ENCODE measurements at places on chromosomes 12 and 14.

- no peak for DNase-seq
Observed at GRCh38 chr12:130137040-130138018, 24.9 kb upstream of the FZD10 start.

DNA sequence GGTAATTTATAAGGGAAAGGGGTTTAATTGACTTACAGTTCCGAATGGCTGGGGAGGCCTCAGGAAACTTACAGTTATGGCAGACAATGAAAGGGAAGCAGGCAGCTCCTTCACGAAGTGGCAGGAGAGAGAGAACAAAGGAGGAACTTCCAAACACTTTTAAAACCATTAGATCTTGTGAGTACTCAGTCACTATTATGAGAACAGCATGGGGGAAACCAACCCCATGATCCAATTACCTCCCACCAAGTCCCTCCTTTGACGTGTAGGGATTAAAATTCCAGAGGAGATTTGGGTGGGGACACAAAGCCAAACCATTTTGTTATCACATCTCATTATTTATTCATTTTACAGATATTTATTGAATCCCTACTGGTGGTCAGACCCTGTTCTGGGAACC lies 822.8 kb downstream of the GALC start:
- no peak for DNase-seq

- peak; percentile 83 for DNase-seq
Observed at GRCh38 chr12:7108003-7108795, 815 bp downstream of the C1RL start.

GRCh38 chr14:91402771-91403600 lies 14.6 kb downstream of the CCDC88C start:
- DNase-seq, result no peak

DNA sequence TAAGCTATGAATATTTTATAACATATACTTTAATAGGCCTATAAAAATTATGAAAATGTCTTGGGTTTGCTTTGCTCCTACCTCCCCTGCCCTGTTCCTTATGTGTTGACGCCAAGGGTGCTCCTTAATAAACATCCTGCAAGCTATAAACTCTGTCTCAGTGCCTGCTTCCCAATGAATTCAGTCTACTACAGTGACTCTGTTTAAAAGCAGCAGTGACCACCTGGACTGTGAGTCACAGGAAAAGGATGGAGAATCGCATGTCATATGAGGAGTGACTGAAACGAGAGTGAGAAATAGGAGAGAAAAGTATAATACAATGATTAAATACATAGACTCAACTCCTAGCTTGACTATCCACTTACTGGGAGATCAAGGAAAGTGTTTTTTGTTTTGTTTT lies 41.1 kb upstream of the CFAP54 start:
- DNase-seq, result no peak

DNA sequence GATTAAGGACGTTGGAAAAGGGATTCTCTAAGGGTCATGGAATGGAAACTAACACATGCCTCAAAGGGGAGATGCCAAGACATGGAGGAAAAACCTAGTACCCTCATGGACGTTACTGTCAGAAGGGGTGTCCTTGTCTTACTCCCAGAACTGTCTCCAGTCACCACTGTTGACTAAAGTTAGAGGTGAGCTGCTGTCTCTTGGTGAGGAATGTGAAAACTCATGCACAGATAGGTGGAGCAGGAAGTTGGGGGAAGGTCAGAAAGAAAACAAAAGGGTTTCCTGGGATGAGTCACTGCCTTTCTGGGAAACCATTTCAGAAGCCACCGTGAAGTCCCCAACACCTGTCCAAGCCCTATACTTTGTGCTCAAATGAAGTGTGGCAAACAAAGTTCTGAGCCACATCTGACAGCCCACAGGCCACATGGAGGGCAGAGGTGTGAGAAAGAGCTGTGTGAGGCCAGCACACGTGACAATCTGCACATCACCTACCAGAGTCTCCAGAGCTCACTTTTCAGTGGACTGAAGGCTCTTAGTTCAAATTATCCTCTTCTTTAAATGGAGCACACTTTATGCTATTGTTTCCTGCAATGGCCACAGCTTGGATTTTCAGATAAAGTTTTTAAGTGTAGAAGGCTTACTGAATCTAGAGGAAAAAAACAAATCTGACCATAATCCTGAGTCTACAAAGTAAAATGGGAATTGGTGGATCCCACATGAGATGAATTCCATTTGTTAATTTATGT lies 92.9 kb upstream of the EGLN3 start:
- DNase-seq, result no peak

GRCh38 chr12:122969676-122970075 lies 3.4 kb upstream of the ABCB9 start:
- DNase-seq, result no peak

DNA sequence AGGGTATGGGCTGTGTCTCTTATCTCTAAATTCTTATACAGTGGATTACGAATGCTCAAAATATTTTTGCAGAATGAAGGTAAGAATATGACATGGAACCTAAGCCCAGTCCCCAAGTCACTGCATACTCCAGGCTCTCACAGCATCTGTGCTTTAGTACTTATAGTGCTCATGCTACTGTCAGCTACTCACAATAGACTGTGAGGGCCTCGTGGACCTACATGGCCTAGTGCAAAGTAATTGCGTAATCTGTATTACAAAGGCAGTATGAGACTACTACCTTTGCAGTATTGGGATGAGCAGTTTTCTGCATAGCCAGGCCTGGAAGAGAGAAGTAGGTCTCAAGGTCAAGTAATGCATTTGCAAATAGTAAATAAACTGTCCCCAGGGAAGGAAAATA lies 27.9 kb downstream of the VWF start:
- peak; percentile 1 for DNase-seq

DNA sequence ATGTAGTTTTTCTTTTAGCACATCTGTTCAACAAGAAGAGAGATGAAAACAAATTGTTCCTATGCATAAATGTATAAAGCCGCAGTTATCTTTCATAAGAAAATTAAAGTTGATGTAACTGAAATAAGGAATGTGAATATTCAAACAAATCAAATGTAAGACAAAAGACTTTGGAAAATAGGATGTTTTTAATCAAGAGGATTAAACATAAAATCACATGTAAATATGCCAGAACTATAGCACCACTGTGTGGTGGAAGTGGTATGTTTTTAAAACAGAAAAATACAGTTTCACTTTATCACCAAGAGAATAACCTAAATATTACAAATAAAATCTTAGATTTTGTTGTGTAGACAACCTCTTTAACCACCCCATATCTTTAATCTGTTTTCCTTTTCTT lies 40.4 kb downstream of the CAPS2 start:
- DNase-seq, result no peak

DNA sequence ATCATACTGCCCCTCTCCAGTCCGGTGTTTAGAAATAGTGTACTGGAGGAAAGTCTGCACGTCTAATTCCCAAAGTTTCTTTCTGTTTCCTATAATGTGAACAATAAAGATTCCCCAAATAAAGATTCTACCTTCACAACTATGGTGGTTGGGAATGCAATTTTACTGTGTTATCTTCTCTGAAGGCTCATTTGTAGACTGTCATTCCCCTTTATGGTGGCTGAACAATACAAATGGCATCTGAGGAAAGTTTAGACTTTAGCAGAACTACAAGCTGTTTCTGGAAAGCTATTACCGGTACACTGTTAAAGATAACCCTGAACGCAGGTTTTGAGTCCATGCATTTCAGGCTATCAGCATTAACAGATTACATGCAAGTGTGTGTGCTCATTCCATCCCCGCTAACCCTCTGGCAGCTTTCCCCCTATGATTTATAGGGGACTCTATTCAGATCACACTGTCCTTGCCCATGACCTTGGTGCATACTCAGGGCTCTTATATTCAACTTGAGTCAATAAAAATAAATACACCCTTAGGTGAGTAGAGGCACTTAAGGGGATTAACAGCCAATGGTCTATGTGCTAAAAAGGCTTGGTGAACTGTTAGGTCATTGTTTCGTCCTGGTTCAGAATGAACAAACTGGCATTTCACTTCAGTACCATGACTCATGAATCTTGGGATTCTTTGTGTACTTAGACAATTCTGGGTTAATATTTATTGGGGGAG lies 60.7 kb upstream of the PYGL start:
- no peak for DNase-seq

- DNase-seq, result no peak
Observed at GRCh38 chr12:30932881-30933280, 6.3 kb downstream of the TSPAN11 start.

- DNase-seq, result peak; percentile 85
Observed at GRCh38 chr12:6869049-6870021, 2.0 kb downstream of the TPI1 start.

GRCh38 chr14:68404652-68405183 lies 388.1 kb downstream of the ZFP36L1 start:
- no peak for DNase-seq

DNA sequence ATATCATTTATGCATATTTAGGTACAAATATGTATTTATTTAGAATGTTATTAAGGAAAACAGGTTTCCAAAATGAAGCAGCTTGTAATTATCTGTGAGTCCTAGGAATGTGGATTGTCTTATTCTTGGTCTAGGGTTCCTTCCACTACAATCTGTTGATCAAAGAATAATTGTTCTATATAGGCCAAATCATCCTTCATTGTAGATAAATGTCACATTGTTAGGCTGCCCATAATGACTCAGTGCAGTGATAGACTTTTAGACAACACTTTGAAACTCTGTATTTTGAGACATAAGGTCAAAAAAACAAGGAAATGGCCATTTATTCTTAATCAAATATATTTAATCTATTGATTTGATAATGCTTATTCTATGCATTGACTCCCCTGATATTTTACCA lies 283.0 kb downstream of the ACSS3 start:
- no peak for DNase-seq

GRCh38 chr12:127635838-127636237 lies 631.1 kb upstream of the TMEM132C start:
- DNase-seq, result no peak

DNA sequence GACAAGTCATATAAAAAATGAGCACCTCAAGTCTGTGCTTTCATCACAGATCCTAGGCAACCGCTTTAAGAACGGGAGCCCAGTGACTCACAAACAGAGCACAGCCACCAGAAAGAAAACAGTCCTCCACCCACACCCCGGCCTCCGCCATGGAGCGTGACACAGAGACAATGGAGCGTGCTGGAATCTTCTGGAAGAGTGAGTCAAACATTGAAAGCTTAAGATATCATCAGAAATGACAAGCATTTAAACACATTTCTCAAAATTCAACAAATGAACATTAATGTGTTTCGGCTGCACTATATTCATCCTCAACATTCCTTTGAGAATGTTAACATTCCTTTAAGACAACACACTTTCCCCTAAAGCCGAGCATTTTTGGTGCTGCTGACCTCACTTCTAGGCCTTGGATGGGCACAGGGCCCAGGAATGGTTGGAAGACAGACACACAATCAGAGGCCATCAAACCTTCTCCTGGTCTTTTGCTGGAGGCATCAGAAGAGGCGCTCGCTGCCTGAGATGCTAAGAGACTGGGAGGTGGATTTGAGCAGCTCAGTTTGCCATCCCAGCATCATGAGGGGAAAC lies 23.6 kb upstream of the TMEM132D start:
- no peak for DNase-seq

GRCh38 chr12:128205758-128206157 lies 61.2 kb upstream of the TMEM132C start:
- no peak for DNase-seq

DNA sequence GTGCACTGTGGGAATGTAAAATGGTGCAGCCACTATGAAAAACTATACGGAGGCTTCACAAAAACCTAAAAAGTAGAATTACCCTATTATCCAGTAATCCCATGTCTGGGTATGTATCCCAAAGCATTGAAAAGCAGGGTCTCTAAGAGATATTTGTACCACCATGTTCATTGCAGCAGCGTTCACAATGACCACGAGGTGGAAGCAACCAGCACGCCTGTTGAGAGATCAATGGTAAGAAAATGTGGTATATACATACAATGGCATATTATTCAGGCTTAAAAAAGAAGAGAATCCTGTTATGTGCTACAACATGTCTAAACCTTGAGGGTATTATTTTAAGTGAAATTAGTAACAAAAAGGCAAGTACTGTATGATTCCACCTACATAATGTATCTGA lies 910 bp upstream of the NOPCHAP1 start:
- no peak for DNase-seq

DNA sequence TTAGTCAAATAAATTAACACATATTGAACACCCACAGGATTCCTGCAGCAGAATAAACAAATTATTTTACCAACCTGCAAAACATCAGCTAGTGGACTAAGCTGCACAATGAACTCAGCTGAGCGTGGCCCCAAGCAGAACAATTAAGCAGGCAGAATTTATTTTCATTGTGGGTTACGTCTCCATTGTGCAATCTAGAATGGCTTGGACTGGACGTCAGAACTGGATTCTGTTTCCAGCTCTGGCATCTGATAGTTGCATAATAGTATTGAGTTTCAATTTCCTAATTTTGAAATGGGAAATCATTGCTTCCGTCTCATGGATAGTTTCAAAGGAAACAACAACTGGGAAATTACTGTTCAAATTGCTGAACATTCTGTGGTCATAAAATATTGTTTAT lies 35.5 kb upstream of the RERG start:
- DNase-seq, result no peak

DNA sequence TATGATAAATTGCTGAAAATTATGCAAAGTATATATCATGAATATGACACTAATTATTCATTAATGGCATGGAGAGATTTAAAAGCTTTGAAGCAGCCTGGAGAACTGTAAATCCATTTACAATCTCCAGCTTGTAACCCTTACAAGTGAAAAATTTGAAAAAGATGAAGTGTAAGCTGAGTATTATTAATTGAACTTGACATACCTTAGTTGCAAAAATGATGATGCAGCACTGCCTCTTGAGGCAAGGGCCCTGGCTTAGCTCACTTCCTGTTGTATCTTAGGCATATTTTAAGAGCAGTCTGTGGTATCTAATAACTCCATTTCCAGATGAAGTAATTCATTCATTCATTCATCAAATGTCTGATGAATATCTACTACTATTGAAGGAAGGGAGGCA lies 158.6 kb downstream of the ANO4 start:
- DNase-seq, result no peak

GRCh38 chr14:77124345-77125280 lies 17.0 kb downstream of the ZDHHC22 start:
- no peak for DNase-seq

GRCh38 chr12:118102070-118102469 lies 1.7 kb downstream of the VSIG10 start:
- no peak for DNase-seq

- DNase-seq, result no peak
Observed at GRCh38 chr12:66074561-66074960, 56.0 kb downstream of the LLPH start.

GRCh38 chr12:133236144-133236543 lies 467 bp upstream of the ANHX start:
- peak; percentile 23 for DNase-seq

- DNase-seq, result peak; percentile 33
Observed at GRCh38 chr12:50282721-50283228, 545 bp downstream of the LIMA1 start.

- DNase-seq, result no peak
Observed at GRCh38 chr12:96249196-96250118, 55.3 kb downstream of the ELK3 start.
